ENCODE measurements at places on chromosomes 1 and 21. TPM values are rescaled to one million over a fixed set of nuclear protein-coding genes. Genes with fewer than 3 reads are reported as not detected.

The GRHL3 gene
- total RNA-seq, result not detected

The ACKR1 gene
- total RNA-seq, result not detected

The CHI3L1 gene
- not detected for total RNA-seq

The THEM5 gene
- not detected for total RNA-seq

The CENPF gene
- 92.4 TPM for total RNA-seq

The NT5C1A gene
- not detected for total RNA-seq

The SPATA6 gene
- total RNA-seq, result 1.9 TPM

The GPR25 gene
- total RNA-seq, result not detected

The BCAR3 gene
- 0.74 TPM for total RNA-seq

The DIRAS3 gene
- total RNA-seq, result not detected

The DDI2 gene
- 28.2 TPM for total RNA-seq

The NHLH1 gene
- total RNA-seq, result 0.22 TPM

All from activated CD4-positive, alpha-beta memory T cell treated with anti-CD3 and anti-CD28 coated beads for 36 hours (primary cell).